ENCODE measurements at places on chromosomes 2 and 18.
A peak's percentile ranks its signal among the peaks of the same experiment; 100 is the strongest.

- no peak overlapping the region for H3K27ac ChIP-seq
- DNase-seq = peak; percentile 31
- H3K36me3 ChIP-seq = no peaks in the 10 kb centered on the region
- no peak overlapping the region for H3K4me3 ChIP-seq
- no peaks in the 10 kb centered on the region for H3K4me1 ChIP-seq
- H3K27me3 ChIP-seq = no peaks in the 10 kb centered on the region
Measured at GRCh38 chr2:86671337-86671981, 47.8 kb upstream of the RNF103 start.

- no peaks in the 10 kb centered on the region for H3K36me3 ChIP-seq
- no peak overlapping the region for H3K27ac ChIP-seq
- no peaks in the 10 kb centered on the region for H3K4me1 ChIP-seq
- DNase-seq = no peak
Measured at GRCh38 chr2:23645230-23645808, 260.3 kb downstream of the KLHL29 start.

GRCh38 chr2:128817171-128817570 is 498.5 kb upstream of the HS6ST1 start:
- H3K36me3 ChIP-seq = no peaks in the 10 kb centered on the region
- H3K4me1 ChIP-seq = no peaks in the 10 kb centered on the region
- DNase-seq = no peak
- no peak overlapping the region for H3K4me3 ChIP-seq

DNA sequence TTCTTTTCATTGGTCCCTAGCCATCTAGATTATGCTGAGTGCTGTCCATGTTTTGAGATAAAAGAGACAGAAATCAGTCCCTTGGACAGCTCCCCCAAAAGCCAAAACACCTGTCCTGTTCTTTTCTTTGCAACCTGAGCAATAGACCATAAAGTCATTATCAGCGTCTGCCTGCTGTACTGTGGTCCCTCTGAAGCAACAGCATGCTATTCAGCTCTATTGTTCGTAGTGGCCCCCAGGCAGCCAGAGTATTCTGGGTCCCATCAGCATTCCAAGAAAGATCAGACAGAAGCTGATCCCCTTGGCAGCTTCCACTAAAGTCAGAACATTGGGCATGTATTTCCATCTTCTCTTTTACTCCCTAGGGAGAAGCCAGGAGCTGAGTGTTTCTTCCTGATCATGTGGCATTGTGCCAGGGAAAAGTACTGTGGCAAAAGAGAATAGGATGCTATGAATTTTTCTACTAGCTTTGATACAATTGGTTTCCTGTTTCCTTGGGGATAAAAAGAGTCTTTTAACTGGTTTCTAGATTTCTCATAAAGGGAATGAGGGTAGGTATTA is 33.6 kb upstream of the ZSWIM2 start:
- H3K4me3 ChIP-seq = no peak overlapping the region
- no peak for DNase-seq
- H3K36me3 ChIP-seq = no peaks in the 10 kb centered on the region
- H3K4me1 ChIP-seq = no peaks in the 10 kb centered on the region
- no peaks in the 10 kb centered on the region for H3K27me3 ChIP-seq
- H3K27ac ChIP-seq = no peak overlapping the region

All from thyroid gland (tissue), 4 donors.